ENCODE measurements at places on chromosomes 7 and 10.

GRCh38 chr7:137110535-137110934 lies 233.0 kb downstream of the PTN start:
- DNase-seq: no peak

- DNase-seq: no peak
These were observed 154.3 kb downstream of the POLR1F start for GRCh38 chr7:19554581-19554980.

- DNase-seq: no peak
These were observed 68.0 kb downstream of the DIP2C start for GRCh38 chr10:621513-621912.

DNA sequence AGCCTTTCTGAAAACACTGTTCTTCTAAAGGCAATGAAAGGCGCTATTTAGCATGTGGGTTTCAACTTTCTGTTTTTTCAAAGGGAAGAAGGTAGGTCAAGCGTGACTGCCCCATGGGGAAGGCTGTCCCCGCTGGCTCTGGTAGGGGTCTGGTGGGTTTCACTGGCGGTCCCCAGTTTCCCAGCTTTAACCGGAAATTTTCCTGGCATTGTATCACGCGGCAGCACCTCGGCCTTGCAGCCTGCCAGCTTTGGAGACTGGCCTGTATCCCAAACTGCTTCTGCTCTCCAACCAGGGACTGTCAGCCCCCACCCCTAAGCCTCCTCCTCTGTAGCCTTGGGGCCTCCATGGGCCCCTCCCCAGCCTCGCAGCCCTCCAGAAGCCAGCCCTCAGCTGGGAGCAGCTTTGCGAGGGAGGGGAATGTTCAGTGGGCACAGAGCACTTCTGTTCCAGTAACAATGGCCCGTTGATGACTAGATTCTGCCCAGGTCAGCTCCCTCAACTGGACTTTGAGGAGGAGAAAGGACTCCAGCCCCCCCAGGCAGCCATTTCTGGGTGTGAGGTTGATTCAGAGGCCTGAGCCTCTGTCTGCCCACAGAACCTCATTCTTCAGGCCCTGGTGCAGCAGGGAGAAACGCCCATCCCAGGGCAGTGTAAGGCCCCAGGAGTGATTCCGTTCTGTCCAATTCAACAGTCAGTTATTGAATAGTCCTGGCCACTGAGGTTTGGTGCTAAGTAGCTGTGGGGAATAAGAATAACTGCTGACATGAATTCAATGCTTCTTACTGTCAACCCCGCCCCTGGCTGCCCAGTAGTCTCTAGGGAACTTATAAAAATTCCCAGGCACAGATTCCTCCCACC lies 17.1 kb downstream of the CHST3 start:
- no peak for DNase-seq

GRCh38 chr7:1975581-1975980 lies 257.2 kb downstream of the MAD1L1 start:
- DNase-seq: no peak

- no peak for DNase-seq
These were observed 8.1 kb downstream of the TRPV5 start for GRCh38 chr7:142925413-142925812.

GRCh38 chr10:3666525-3667302 lies 118.3 kb downstream of the KLF6 start:
- DNase-seq: no peak

DNA sequence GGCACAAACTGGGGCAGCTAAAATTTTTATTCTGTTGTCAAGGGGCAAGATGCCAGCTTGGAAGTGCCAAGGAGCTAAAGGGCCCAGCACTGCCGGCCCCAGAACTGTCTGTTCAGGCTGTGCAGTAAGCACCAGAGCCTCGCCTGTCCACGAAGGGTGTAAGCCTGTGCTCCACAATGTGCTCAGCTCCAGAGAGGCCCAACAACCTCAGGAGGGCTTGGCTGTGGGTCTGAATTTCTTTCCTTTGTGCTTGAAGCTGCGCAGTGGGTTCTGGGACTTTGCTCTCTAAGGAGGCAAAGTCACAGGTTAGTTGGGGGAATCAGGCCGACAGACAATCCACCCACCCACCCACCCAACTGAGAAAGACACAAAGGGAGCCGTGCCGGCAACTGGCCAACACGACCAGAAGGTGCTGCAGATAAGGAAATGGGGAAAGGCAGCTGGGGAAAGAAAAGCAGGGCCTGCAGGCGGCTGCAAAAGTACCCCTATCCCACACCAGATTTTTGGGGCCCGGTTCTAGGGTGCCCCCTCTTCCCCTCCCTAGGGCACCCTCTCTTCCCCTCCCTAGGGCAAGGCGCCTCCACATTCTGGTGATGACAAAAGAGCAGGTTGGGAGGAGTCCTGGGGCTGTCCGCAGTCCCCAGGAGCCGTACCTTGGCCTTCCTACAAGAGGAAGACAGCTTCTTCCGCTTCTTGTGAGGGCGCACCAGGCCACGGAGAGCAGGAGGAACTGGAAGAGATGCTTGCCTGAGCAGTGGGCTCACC lies 7.7 kb downstream of the DDX56 start:
- no peak for DNase-seq

GRCh38 chr7:33937871-33938270 lies 32.5 kb downstream of the BMPER start:
- DNase-seq: no peak

GRCh38 chr10:2222631-2223030 lies 485.3 kb upstream of the ADARB2 start:
- no peak for DNase-seq

GRCh38 chr10:5546891-5547680 lies 22.3 kb downstream of the CALML3 start:
- no peak for DNase-seq

- DNase-seq: no peak
These were observed 7.6 kb downstream of the PRXL2A start for GRCh38 chr10:80415734-80416478.

DNA sequence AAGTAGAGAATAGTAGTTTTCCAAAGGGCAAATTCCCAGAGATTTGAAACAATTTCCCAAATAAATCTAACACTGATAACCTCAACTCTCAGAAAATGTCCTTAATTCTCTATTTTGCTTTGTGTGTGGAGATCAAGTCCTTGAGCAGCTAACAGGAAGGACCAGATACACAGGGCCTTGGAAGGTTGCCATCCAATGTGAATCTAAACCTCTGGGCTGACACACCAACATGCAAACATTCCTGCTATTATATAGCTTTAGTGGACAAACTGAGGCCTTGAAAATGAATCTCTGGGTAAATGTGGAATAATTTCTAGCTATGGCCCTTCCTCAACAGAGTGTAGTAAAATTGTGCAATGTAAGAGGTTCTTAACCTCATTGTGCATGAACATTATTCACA lies 44.1 kb upstream of the PARD3 start:
- no peak for DNase-seq

DNA sequence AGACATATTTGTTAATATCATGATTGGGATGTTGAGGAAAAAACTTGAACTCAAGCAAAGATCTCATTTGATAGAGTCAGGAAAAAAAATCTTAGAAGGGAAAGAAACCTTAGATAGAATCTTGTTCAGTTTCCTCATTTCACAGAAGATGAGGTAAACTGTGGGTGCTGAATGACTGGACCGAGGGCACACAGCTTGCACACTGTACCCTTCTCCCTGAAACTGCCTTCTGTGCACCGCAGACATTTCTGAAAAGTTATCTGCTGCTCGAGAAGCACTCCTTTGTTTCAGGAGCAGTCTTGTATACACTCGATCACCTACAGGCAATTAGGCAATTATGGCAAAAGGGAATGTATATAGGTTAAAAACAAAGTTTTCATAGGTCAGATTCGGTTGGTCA lies 167.4 kb downstream of the SKAP2 start:
- DNase-seq: no peak

- DNase-seq: no peak
These were observed 21.3 kb downstream of the MKX start for GRCh38 chr10:27724287-27724686.

GRCh38 chr7:93203496-93203895 lies 22.8 kb downstream of the HEPACAM2 start:
- DNase-seq: no peak

- DNase-seq: no peak
These were observed 159.0 kb downstream of the ELFN1 start for GRCh38 chr7:1829111-1829510.

GRCh38 chr7:73606801-73607691 lies 17.3 kb downstream of the MLXIPL start:
- no peak for DNase-seq

- DNase-seq: no peak
These were observed 7.4 kb upstream of the FAS start for GRCh38 chr10:88983206-88983605.

DNA sequence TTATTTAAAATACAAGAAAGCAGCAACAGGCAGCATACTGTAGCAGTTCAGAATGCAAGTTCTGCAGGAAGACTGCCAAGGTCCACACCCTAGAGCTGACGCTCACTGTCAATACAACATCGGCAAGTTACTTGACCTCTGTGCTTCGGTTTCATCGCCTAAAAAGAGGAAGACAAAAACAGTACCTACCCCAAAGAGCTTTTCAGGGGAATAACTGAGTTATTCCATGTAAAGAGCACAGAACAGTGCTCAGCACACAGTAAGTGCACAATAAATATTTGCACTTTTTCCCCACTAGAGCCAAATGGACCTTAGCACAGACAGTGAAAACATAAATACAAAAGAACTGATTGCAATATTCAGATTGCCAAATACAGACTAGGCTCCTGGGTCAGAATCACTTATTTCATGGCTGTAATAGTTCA lies 88.6 kb downstream of the USP6NL start:
- no peak for DNase-seq

- DNase-seq: no peak
These were observed 202.0 kb downstream of the MAD1L1 start for GRCh38 chr7:2030475-2031450.

DNA sequence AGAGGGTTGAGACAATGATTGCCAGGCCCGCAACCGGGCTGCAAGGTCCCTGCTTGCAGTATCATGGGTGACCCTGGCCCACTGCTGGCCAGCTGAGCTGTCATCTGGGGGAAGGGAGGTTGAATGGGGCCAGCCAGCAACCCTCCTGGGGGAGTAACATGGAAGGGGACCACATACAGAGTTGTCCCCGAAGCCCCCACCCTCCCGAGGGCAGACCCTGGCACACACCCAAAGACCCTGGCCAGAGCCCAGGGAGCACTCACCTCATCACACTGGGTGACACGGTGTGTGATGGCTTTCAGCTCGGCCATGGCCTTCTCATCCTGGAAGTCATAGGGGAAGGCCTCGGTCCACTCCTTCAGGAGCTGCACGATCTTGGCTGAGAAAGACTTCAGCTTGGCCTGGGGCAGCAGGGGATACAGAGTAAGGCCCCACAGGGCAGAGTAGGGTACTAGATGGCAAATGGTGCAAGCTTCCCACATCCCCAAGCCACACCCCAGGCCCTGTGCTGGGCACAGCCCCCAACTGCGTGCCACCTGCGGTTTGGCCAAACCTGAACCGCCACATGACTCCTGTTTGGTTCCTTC lies 63.4 kb downstream of the CSGALNACT2 start:
- DNase-seq: no peak

Data from NCI-H446 treated with DMSO at 0.1 percent for 48 hours (cell line).